ENCODE measurements at places on chromosomes 3 and 15.
A peak's percentile ranks its signal among the peaks of the same experiment; 100 is the strongest.

GRCh38 chr15:85168642-85169173, 187.1 kb downstream of the PDE8A start:
- peak; percentile 89 for DNase-seq

- DNase-seq, result peak; percentile 70
Observed at GRCh38 chr15:83559310-83559966, 94.5 kb upstream of the ADAMTSL3 start.

GRCh38 chr3:195105389-195105788, 165.6 kb downstream of the XXYLT1 start:
- no peak for DNase-seq

- no peak for DNase-seq
Observed at GRCh38 chr3:121897296-121897695, 3.1 kb downstream of the SLC15A2 start.

DNA sequence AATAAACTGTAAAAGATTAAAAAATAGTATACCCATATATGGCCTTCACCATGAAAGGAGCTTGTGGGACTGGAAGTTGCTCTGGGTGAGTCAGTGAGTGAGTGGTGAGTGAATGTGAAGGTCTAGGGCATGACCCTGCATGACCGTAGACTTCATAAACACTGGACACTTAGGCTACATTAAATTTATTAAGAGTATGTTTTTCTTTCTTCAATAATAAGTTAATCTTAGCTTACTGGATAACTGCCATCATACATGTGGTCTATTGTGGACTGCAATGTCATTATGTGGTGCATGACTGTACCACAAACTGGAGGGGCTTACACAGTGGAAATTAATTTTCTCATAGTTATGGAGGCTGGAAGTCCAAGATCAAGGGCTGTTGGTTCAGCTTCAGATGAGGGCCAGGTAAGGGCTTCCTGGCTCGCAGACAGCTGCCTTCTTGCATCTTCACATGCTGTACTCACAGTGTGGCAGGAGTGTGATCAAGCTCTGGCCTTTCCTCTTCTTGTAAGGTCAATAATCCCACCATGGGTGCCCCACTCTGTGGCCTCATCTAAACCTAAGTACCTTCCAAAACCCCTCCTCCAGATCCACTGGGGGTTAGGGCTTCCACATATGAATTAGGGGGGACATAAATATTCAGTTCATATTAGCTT, 40.8 kb upstream of the PRR23E start:
- DNase-seq, result no peak

GRCh38 chr3:132550579-132551305, 46.3 kb upstream of the ACKR4 start:
- DNase-seq, result no peak

GRCh38 chr15:90763366-90764099, 46.4 kb downstream of the BLM start:
- no peak for DNase-seq

DNA sequence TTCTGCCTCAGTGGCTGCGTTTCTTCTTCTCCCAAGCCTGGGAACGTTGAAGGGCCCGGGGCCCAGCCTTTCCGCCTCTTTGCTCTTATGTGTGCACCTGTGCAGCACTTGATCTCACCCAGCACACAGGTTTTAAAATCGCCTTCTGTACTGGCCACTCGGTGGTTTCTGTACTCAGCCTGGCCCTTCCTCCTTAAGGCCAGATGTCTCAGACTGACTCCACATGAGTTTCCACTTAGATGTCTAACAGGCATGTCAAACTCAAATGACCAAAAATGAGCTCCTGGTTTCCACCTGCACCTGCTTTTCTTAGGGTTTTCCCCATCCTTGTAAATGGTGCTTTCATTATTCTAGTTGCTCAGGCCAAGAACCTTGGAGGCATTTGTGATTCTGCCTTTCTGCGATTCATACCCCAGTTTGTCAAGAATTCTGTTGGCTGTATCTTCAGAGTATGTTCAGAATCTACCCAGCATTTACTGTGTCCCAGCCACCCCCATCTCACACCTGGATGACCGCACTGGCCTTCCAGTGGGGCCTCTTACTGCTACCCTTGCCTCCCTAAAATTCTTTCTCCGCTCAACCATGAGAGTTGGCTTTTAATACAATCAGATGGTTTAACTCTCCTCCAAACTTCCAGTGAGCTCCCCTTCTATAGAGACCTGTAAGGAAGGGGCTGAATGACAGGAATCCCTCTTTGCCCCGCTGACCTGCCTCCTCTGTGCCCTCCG, 2.2 kb upstream of the TRAK1 start:
- no peak for DNase-seq

- DNase-seq, result no peak
Observed at GRCh38 chr3:159911664-159912037, 77.0 kb upstream of the IL12A start.

- no peak for DNase-seq
Observed at GRCh38 chr3:188711881-188712247, 459.9 kb upstream of the TPRG1 start.
